ENCODE measurements at places on chromosomes 12 and 14.

- DNase-seq = no peak
Observed at GRCh38 chr12:53212931-53213330, 5.9 kb upstream of the ITGB7 start.

GRCh38 chr14:64324895-64325294 is 30.7 kb upstream of the ESR2 start:
- no peak for DNase-seq

DNA sequence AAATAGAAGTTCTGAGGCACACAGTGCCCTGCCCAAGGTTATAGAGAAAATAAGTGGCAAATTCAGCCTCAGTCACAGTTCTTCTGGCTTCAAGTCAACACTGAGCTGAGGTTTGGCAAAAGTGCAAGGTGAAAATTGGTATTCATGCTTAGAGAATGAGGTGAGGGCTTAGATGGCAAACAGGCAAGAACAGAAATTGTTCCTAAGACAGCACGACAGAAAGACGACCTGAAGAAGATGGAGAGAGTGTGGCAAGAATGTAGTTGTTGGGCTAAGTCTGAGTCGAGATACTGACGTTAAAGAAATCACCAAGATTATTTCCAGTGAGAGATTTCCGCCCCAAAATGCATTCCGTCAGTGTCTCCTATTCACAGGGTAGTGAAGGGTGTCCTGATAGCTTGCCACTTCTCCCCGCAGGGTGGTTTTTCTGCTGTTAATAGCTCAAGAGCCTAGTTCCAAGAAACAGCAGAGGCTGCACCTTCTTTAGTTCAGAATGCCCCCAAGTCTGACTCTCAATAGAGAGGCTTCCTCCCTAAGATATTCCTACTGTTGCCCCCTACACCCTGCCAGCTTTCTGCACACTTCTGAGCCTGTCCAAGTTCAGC is 260.8 kb upstream of the AMIGO2 start:
- DNase-seq = no peak

GRCh38 chr14:90692826-90693225 is 123.4 kb downstream of the TTC7B start:
- no peak for DNase-seq

All from left kidney (tissue), 8 donors.